ENCODE measurements at places on chromosomes 1 and 21.

GRCh38 chr1:101742509-101742908 lies 254.2 kb downstream of the OLFM3 start:
- DNase-seq, result no peak

- DNase-seq, result no peak
These were observed 472 bp upstream of the USP25 start for GRCh38 chr21:15729346-15729673.

DNA sequence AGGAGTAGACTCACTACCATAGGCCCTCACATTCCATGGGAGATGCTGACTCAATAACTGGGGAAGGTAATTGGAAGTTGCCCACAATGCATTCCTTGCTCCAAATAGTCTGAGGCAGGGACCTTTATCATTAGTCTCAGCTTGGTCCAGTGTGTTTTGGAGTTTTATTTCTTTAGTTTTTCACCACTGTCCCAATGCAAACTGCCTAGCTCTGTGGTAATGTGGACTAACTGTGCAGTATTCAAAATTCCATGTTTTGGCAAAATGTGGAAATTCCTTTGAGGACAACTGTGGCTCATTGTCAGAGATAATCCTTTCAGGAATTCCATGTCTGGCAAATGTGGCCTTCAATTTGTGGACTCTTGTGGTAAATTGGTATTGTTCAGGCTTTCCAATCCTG lies 78.1 kb upstream of the PAPPA2 start:
- no peak for DNase-seq

GRCh38 chr1:19786988-19787423 lies 12.7 kb downstream of the TMCO4 start:
- no peak for DNase-seq

DNA sequence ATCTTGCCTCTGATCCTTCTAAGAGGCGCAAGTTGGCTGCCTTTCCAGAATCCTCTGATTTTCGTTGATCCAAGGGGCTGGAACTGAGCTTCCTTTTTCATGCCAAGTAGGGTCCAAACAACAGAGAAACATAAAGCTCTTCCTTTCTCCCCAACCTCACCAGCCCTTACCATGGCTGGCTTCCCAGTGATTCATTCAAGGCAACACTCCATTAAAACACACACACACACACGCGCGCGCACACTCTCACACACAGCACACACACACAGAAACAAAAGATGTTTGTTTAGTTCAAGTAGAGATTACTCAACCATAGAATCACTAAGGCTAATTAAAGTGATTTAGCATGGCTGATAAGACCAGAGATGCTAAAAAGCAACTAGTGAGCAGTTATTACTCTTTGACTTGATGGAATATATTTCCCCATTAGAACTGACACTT lies 13.0 kb upstream of the GUCA2A start:
- no peak for DNase-seq

GRCh38 chr1:91701472-91701869 lies 184.5 kb downstream of the TGFBR3 start:
- no peak for DNase-seq

GRCh38 chr1:95057351-95057750 lies 15.4 kb downstream of the ALG14 start:
- DNase-seq, result no peak

- DNase-seq, result no peak
These were observed 48.1 kb downstream of the STUM start for GRCh38 chr1:226596531-226597165.

DNA sequence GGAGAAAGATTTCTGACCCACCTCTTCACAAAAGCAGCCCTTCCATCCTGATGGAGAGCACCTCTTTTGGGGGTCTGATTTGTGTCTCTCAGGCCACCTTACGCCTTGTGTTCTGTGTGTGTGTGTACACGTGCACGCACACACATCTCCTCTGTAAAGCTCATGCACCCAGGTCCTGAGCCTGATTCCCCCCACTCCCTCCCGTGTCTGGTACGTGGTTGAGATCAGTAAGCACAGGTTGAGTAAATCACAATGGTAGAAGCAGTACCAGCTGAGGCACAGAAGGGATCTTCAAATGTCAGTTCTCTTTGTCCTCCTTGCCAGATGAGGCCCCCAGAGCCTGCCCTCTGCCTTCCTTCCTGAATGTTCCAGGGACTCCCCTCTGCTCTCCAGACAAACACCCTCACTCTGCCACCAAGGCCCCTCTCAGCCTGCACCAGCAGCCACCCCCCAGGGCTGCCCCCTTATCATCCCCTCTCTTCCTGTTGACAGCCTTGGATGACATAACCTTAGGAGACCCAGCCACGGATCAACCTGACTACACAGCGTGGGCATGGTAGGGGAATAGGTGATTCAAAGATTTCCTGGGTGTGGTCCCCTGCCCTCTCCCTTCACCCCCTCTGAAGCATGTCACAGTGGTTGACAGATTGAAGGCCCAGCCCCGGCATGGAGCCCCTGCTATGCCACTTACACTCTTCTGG lies 112.8 kb downstream of the HIVEP3 start:
- no peak for DNase-seq

GRCh38 chr1:167332503-167332902 lies 111.8 kb downstream of the POU2F1 start:
- DNase-seq, result no peak

DNA sequence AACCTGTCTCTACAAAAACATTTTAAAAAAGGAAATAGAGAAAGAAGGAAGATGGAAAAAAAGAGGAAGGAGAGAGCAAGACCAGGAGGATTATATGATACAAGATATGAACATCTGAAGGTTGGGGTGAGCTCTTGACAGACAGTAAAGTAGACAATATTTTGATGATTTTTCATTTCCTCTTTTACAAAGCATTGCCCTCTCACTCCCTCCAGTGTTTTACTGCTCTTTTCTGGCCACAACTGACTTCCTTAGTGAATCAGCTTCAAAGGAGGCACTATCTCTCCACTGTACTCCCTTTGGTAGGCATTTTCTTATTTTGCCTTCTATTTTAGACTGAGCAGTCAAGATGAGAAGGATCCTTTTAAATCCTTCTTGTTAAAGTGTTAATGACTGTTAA lies 296.7 kb downstream of the KCTD3 start:
- DNase-seq, result no peak

DNA sequence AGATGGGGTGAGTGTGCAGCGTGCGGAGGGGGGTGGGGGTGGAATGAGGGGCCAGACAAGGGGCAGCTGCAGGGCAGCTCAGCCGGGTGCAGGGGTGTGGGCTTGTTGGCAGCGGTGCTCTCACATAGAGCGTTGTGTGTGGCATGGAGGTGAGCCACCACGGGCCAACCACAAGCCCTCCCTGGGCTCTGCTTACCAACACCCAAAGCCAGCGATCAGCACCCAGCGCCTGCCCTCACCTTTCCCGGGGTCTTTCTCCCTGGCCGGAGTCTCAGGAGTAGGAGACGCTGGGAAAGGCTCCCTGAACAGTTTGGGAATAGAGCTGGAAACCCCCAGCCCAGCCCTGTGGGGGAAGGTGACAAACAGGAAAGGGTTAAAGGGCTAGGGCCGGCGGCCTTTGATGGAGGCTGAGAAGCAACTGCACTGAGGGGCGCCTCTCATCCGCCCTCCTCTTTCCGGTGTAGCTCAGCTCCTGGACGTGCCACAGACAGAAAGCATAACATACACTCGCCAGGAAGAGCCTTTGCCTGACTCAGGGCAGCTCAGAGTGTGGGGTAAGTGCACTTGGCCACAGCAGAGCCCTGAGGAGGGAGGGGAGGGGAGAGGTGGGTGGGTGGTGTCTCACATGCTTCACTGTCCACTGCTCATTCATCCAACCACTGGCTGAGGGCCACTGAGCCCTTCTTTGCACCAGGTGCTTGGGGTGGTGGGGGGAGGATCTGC lies 577 bp downstream of the IKBKE start:
- no peak for DNase-seq

- peak; percentile 36 for DNase-seq
These were observed 8.1 kb upstream of the TMEM183A start for GRCh38 chr1:202998836-202999750.

GRCh38 chr1:161198194-161198896 lies 509 bp downstream of the ADAMTS4 start:
- DNase-seq, result no peak

- DNase-seq, result no peak
These were observed 7.1 kb downstream of the FAM78B start for GRCh38 chr1:166159656-166160055.

DNA sequence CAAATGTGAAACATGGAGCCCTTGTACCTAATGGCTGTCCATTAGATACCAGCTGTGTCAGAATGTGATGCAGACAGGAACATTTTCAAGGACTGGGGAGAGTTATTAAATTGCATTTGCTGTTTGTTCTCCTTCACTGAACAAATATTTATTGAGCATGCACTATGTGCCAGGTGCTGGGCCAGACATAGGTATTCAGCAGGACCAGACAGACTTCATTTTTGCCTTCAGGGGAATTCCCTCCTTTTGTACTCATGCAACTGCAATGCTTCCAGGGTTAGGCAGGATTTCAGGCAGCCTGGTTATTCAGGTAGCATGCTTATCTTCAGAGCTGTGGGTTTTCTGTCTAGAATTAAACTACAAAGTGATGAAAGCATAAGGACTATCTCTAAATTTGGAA lies 64.2 kb upstream of the SMYD2 start:
- no peak for DNase-seq

- no peak for DNase-seq
These were observed 142.8 kb upstream of the COA6 start for GRCh38 chr1:234230414-234230862.

DNA sequence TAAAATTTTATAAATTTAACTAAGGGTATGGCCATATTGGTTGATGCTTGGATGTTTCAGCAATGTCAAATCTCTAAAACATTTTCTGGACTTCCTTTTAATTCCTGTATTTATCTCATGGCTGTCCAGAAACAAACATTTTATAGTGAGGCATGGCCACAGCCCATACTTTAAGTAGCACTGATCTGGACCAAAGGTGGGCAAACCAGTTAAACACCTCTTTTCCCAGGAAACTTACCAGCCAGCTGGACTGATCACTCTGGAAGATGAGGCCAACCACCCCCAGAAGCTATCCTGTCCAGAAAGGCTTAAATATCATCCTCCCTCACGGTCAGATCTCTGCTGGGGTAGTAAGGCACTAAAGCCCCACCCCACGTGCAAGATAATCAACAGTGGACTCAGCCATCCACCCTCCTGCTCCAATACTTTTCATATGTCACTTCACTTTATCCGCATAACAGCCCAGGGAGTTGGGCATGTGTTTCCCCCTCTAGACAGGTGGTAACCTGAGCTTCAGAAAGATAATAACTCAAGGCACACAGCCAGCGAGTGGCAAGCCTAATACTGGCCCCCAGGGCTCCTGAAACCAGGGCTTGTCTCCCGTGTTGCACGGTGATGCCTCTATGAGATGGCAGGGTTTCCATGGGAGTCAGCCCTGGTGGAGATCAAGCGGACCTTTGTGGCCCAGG lies 120.5 kb upstream of the NGF start:
- peak; percentile 75 for DNase-seq

- DNase-seq, result no peak
These were observed 258.4 kb downstream of the HLX start for GRCh38 chr1:221137666-221138065.

DNA sequence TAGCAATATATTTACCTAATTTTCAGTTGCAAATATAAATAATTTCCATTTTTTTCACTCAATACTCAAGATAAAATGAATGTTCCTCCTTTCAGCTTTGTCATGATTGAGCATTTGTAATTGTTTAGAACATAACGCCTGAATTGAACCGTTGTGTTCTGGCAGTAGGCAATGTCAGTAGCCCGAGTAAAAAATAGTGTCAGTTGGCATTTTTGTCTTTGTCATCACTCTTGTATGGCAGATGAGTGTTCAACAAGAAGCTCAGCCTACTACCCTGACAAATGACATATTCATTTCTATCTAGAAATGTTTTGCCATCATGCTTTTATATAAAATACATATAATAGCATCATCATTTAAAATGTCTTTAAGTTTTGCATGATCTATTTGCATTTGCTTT lies 691.4 kb upstream of the NCAM2 start:
- no peak for DNase-seq

- no peak for DNase-seq
These were observed 83.5 kb upstream of the CLDN14 start for GRCh38 chr21:36563341-36563926.

GRCh38 chr21:14956807-14957206 lies 108.0 kb downstream of the NRIP1 start:
- no peak for DNase-seq

DNA sequence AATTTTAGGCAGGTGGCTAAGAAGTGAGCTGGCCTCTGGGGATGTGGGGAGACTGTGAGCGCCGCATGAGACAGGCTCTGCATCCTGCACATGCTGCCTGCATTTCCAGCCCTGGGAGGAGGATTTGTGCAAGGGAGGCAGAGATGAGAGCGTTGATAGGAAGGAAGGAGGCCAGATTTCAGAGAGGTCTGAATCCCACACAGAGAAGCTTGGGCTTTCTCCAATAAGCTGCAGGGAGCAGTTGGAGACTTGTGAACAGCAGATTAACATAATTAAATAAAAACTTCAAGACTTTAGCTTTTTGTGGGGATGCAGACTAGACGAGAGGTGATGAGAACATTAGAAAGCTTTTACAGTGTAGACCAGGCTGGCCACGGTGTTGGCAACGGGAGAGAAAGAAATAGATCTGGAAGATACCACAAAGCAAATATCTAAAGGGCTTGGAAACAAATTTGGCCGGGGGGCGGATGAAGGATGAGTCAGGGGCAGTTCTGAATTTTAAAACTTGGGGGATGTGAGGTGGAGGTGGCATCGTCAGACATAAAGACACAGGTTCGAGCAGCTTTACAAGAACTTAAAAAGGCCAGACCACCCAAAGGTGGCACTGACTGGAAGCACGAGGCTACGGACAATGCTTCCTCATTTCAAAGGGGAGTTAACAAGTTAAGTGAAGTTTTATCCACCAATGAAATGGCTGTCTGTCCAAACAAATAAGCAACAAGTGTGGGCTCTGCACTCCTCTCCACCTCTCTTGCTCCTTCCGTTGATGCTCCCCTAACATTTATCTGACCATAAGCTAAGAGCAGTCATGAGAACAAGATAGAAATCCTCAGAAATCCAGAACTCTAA lies 57.0 kb downstream of the HIVEP3 start:
- peak; percentile 21 for DNase-seq

DNA sequence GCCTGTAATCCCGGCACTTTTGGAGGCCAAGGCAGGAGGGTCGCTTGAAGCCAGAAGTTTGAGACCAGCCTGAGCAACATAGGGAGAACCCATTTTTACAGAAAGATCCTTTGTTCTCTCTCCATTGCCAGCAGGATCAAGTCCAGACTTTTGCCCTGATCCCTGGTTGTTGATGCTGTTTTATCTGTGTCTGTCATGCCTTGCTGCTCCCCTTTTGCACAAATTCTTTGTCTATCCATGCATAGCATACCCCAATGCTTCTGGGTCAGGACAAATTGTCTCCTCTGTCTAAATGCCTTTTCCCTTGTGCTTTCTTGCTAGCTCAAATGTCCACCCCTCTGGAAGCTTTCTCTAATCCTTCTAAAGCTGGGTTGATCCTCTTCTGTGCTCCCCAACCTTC lies 25.3 kb upstream of the FAAH start:
- DNase-seq, result no peak

Data from NCI-H2171 (cell line).